ENCODE measurements at places on chromosomes 4 and X.

GRCh38 chr4:107017443-107018343 lies 18.4 kb downstream of the DKK2 start:
- no peak for DNase-seq

GRCh38 chrX:40329616-40330015 lies 231.9 kb upstream of the BCOR start:
- DNase-seq: no peak

DNA sequence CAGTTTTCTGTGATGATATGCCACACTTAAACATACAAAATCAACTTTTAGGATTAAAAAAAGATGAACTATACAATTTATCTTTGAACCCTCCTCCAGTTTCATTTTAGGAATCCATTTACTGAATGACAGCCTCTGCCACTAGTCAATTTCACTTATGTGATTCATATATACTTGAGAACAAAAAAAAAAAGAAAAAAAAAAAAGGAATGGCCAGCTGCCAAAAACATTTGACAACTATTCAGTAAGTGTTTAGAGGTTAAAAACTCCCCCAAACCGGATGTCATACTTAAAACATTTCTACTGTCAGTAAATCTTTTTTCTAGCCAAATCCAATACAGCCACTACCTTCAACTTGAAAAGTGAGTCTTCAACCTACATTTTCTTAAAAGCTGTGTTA lies 266.7 kb upstream of the MAGEB2 start:
- DNase-seq: no peak

DNA sequence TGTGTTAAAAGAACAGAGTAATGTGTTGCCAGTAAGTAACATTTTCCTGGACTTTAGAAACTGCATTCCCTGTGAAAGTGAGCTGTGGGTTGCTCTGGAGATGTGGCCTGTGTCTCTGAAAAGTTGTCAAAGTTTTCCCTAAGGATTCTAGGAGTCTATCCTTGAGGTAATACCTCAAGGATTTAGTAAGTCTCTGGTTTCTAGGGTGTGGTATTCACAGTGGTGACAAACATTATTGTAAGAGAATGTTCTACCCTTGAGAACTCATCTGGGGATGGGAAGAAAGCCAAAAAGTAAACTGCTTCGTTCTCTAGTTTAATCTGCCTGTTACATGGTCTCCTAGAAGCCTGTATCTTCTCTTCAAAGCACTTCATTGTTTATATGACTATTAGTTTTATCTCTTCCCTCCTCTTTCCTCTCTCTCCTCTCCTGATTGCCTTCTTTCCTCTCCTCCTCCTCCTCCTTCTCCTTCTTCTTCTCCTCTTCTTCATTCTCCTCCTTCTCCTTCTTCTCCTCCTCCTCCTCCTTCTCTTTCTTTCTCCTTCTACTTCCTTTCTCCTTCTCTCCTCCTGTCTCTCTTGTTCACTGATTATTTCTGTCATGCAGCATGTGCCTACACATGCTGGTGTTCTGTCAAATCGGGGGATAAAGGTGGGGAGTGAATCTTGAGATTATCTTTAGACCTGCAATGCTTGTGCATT lies 321.3 kb downstream of the PTTG2 start:
- DNase-seq: no peak
